ENCODE measurements at places on chromosomes 7 and 10.

DNA sequence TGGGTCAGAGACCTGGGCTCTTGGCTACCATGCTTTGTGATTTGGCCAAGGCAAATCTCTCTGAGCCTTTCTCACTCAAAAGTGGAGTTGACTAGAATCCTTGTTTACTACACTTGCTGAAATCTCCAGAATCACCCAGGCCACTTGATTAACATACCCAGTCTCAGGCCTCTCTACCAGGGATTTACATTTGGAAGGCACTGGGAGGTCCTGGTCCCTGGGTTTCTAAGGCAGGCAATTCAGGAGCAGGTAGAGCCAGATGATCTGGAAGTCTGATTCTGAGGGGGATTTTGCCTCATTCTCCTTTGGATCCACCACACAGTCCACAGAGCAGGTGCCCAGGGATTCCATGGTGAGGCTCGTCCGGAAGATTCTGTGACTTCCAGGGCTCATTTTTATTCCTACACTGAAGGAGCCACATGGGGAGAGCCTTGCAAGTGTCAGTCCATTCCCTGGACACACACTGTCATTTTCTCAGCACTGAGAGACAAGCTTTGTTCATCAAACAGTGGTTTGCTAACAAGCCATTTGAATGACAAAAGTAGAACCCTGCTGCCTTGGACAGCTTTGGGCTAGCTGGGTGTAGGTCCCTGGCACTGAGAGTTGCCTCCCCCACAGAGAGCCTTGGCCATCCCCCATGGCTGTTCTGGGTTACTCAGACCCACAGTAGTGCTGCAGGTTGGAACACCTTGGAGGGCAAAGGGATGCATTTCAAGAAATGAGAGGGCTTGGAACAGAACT, 74.2 kb downstream of the NOC3L start:
- no peak for DNase-seq

DNA sequence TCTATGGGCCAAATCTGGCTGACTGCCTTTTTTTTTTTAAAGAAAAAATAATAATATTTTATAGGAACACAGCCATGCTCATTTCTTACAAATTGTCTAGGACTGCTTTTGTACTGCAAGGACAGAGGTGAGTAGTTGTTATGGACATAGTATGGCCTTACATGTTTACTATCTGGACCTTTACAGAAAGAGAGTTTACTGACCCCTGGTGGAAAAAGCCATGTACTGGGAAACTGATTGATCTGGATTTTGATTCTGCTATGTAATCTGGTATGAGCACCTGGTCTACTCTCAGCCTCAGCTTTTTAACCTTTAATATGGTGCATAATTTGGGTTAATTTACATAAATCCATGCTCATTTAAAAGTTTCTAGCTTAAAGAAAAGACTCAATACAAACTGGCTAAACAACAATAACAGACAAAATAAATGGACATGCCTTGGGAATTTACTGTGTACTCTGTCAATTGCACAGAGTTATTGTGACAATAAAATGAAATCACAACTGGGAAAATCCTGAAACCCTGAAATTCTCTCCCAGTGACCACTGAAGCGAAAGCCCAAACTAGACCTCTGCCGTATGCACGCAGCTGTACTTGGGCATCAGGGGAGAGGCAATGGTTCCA, 260.7 kb downstream of the BMPER start:
- DNase-seq = peak; percentile 50

DNA sequence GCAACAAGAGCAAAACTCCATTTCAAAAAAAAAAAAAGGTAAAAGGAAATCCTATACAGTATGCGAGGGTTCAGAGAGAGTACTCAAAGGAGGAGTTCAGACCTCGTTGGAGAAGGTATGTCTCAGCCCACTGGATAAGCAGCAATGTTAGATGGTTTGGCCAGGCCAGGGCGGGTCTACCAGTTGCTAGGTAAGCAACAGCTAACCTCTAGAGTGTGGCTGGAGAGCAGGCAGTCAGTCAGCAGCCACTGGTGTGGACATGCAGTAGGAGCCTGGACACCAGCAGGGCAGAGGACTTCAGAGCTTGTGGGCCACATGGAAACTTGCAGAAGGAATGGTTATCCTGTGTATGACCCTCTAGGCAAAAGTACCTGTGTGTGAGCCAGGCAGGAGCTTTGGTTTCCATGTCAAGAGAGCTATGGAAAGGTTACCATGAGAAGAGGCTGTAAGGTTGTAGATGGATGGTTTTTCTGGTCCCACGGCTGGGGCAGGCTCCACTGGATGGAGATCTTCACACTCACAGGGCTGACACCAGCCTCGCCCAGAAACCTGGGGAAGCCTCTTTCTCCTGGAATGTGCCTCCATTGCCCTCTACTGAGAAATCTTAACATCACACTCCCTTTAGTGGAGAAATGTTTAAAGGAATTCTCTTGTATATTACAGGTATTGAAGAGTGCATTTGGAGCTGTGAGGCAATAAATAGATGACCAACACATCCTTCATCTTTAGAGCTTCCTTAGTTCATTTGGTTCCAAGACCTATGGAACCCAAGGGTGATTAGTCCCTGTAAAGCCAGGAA, 63.6 kb downstream of the CCDC186 start:
- DNase-seq = no peak

DNA sequence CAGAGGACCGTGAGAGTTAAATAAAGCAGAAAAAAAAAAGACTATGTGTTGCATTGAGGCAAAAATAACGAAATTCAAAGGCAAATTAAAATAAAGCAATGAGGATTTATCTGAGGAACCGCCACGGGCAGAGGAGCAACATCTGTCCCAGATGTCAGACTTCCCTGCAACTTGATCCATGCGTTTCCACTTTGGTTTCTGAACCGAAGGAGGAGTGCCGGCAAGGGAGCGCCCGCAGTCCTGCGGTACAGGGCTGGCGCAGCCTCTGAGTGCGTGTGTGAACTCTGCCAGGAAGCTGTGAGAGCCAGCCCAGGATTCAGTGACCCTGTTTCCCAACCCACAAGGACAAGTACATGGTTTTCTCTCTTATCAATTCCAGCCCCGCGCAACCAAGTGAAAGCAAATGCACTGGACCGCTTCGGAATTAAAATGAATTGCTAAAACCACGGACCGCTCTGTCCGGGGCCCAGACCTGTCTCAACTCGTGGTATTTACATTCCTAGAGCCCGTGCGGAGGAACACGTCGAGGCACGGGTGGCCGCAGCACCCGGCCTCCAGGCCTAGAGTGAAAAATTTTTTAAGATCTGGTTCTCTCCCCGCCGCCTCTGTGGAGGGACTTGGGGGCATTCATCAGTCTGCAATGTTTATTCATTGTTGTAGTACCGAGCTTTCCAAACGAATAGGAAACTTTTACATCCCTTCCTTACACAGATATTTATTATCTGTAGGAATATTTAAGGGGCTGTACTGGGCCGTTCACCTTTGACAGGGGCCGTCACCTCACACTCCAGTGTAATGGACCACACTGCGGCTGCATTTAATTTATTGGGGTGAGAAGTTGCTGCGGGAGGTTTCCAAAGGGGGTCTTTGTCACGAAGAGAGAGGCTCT, 291.5 kb upstream of the NFE2L3 start:
- DNase-seq = no peak

- peak; percentile 69 for DNase-seq
Measured at GRCh38 chr10:60237977-60238758, 151.5 kb downstream of the ANK3 start.

GRCh38 chr10:121130382-121130781, 279.2 kb downstream of the WDR11 start:
- DNase-seq = no peak

DNA sequence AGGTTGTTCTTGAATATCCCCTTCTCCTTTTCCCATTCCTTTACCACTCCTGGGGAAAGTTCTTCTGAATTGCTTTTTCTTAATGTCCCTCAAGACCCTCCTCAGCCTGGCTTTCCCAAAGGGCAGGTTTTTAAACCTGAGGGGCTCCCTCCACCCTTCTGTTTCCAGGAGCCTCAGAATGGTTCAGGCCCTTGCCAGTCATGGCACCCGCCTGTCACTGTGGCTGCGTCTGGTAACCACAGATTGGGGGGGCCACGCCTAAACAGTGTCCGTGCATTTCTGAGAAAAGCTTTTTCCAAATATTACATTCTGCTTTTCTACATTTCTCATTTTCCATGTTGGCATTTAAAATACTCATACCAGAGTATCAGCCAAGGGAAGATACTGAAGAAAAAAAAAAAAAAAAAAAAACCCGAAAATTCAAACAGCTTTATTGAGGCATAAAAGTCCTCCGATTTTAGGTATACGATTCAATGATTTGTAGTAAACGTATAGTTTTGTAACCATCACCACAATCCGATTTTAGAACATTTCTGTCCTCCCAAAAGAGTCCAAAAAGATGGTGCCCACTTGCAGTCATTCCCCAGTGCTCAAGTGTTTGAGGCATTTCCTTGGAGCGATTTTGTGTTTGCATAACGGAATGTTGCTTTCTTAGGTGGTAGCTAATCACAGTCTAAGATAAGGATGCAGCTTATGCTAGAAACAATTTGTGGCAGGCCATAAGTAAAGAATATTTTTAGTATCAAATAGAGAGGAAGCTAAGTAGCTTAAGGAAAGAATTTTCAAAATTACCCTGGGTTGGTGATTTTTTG, 22.1 kb downstream of the HKDC1 start:
- DNase-seq = no peak

DNA sequence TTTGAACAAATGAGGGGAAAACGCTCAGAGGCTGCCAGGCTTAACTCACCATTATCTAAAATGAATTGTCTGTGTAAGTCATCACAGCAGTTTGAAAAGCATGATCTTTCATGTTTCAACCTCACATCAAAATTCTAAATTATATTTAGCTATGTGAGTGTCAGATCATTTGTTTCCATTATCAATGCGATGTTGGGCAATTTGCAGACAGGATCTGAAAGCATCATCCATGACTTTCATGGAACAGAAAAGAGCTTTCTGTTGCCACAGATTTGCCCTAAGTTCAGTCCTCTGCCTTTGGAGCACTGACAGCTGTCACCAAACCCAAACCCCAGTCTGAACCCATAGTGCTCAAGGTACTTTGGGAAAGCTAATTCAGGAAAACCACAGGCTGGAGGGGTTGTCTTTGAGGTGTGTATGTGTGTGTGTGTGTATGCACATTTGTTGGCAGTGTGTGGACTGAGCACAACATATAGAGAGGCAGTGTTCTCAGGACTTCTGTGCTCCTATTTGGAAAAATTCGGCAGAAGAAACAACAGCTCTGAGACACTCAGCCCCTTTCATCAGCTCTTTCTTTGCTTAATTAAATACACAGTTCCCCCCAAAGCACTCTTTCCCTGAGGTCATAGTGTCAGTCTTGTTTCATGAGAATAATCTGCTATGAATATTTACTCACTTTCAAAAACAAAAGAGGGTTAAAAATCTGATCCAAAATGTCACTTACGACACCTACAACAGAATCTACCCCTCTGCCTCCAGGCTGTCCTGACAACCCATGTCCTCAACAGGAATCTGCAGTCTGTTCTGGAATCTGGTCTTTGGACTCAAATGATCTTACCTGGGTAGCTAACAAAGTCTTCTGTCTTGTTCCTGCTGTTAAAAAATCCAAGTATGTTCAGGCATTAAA, 188.5 kb upstream of the KLF14 start:
- no peak for DNase-seq

- DNase-seq = no peak
Measured at GRCh38 chr7:128069373-128070364, 38.4 kb upstream of the LRRC4 start.

All from iris pigment epithelial cell (primary cell).